ENCODE measurements at places on chromosomes 2 and 18.

- DNase-seq, result no peak
These were observed 257.3 kb downstream of the GLI2 start for GRCh38 chr2:120992791-120993555.

DNA sequence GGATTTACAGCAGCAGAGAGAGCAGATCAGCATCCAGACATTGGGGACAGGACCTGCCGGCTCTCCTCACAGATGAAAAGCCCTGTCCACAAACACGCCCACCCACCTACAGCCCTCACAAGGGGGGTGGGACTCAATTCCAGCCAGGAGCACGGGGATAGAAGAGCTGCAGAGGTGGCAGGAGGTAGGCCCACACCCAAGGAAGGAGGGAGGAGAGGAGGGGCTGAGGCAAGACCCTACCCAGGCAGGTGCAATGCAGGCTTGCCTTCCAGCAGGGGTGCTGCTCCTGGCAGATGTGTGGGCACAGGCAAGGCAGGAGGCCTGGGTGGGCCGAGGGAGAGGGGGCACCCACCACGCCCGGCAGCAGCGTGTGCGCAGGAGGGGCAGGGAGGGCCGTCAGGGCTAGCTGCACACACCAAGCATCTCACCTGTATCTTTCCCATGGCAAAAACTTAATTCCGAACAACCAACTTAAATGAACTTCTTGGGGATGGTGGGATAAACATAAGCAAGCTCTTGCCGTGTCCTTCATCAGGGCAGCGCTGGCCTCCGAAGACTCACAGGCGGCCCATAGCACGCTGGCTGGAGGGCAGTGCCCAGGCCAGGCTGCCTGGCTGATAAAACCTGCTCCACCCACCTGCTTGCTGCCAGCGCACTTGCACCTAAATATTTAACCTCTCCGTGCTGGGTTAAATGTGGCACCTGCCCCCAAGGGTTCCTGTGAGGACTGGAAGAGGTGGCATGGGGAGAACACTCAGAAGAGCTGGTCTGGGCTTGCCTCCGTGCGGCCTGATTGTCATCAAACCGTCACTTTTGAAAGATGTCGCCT is 219.5 kb downstream of the HDAC4 start:
- DNase-seq, result no peak

- no peak for DNase-seq
These were observed 309.5 kb upstream of the HS6ST1 start for GRCh38 chr2:128628206-128628605.

DNA sequence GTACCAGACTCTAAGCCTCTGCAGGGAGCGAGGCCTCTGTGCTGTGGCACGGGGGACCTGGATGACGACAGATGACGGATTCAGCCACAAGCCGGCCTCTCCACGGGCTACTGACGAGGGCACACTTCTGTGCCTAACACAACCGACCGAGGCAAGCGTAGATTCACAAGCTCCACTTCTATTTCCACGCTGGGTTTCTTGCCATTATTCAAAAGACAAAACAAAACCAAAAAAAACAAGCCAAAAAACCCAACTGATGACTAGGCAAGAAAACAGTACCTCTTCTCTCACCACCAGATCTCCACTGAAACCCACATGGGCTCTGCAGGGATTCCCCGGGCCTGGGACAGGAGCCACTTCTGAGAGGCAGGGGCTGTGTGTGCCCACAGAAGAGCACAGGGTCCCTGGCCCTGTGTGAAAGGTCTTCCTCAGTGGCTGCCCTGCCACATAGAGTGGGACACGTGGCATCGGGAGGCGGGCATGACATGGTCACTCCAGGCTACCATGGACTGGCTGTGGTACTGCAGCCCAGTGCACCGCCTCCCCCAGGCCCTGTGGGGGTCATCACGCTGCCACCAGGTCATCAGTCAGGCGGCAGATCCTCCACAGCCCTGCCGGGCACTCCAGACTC is 254.7 kb downstream of the HDAC4 start:
- no peak for DNase-seq

GRCh38 chr18:44149706-44150105 is 531.0 kb upstream of the SETBP1 start:
- DNase-seq, result peak; percentile 50

- no peak for DNase-seq
These were observed 64.2 kb downstream of the EMX1 start for GRCh38 chr2:72981536-72981935.

DNA sequence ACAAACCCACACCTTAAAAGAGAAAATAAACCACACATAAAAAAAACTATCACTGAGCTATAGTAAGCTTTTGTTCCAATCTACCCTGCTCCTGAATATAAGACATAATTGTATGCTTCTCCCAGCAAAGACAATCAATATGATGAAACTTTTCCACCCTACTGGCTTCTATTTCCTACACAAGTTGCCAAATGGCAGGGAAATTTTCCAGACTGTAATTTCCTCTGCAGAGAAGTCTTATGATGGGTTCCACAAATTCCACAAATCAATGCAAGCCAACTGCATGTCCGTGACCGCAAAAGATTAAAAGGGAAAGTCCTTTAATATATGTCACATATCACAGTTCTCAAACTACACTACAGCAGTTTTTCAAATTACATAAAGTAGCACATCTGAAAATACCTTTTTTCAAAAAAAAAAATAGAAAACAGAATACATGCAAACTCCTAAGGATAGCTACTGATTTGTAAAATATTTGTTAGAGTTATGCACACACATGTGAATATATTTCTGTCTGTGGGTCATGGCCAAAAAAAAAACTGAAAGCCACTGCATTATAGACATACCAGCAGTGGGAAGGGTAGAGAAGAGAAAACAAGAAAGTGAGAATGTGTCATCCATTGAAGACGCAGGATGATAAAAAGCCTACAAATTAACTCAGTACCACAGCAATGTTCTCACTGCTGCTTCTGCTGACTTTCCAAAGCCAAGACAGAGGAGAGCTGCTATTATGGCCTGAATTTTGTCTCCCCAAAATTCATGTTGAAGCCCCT is 61.4 kb downstream of the RPL31 start:
- DNase-seq, result peak; percentile 53
